ENCODE measurements at places on chromosomes 11 and 22. TPM values are rescaled to one million over a fixed set of nuclear protein-coding genes. Genes with fewer than 3 reads are reported as not detected.

Gene MMP27
- not detected for total RNA-seq

Gene SYCE3
- total RNA-seq, result not detected

Gene WNT7B
- not detected for total RNA-seq

Gene ATL3
- total RNA-seq, result 276 TPM

Gene RASL10A
- not detected for total RNA-seq

Measured in osteoblast (primary cell).